ENCODE measurements at places on chromosomes 12 and 14. TPM values are rescaled to one million over a fixed set of nuclear protein-coding genes. Genes with fewer than 3 reads are reported as not detected.

DNA sequence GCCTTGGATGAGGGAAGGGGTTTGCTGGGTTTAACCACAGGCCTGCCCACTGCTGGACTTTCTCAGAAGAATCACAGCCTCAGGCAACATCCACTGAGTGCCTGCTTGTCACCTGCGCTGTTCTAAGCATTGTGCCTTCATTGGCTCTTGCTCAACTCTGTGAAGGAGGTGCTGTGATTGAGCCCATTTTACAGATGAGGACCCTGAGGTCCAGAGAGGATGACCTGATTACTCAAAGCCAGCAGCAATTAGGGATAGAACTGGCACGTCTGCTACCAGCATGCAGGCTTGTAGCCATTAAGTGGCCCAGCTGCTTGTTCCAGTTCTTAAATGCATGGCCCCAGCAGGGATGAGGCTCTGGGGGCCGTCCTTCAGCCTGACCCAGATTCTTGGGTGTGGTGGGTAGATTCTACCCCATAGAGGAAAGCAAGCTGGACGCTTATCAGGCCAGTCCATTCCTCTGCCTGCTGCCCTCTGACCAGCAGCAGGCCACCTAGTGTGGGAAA lies 54.6 kb downstream of the ESRRB start:
- no peak for DNase-seq

Gene LTBR
- polyA plus RNA-seq, result 77.8 TPM

- DNase-seq, result no peak
Observed at GRCh38 chr14:55073856-55074255, 22.4 kb downstream of the MAPK1IP1L start.

DNA sequence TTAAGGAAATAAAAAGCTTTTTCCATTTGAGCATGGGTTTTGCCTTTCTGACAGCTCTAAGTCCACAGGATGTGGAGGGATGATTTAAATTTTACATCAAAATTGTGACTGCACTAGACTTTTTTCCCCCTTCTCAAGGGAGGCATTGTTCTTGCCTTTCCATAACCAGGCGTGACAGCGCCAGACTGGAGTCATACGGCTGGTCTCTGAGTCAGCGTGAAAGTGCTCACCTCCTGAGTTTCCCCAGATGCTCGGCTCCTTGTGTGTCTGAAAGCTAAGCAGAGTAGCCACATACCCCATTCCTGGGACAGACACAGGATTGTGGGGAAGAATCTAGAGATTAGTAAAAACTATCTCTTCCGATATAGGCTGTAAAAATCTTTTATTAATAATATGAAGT lies 43.1 kb downstream of the SOX5 start:
- DNase-seq, result no peak

GRCh38 chr12:107660235-107660634 lies 25.4 kb upstream of the PWP1 start:
- no peak for DNase-seq

- DNase-seq, result no peak
Observed at GRCh38 chr14:20970647-20970982, 15.3 kb downstream of the RNASE2 start.
